Esophagus squamous epithelium (tissue), 5 donors: ENCODE measurements at places on chromosomes 2 and 18.

GRCh38 chr18:37575646-37576045 is 10.0 kb upstream of the CELF4 start:
- no peak for DNase-seq

DNA sequence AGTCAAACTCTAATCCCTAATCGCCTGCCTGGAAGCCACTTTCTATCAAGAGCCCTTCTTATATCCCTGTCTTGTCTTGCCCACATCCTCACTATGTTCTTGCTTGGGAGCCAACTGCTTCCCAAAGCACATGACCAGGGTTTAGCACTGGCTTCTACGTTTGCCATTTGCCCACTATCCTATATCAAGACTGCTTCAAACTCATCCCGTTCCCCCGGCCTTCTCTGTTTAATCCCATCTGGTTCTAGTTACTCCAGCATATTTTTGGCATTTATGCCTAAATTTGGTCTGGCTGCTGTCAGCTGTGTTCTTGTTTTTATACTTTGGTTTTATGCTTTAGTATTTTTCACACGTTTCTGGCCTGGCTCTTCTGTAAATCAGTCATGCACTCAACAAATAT is 40.2 kb downstream of the POLR1A start:
- no peak for DNase-seq

- no peak for DNase-seq
Observed at GRCh38 chr18:50775726-50776125, 44.1 kb downstream of the MRO start.

- no peak for DNase-seq
Observed at GRCh38 chr2:67985586-67985985, 77.2 kb downstream of the C1D start.

- no peak for DNase-seq
Observed at GRCh38 chr2:206004004-206004693, 81.8 kb downstream of the INO80D start.

GRCh38 chr2:186590350-186590758 is 498 bp downstream of the ITGAV start:
- DNase-seq = no peak

DNA sequence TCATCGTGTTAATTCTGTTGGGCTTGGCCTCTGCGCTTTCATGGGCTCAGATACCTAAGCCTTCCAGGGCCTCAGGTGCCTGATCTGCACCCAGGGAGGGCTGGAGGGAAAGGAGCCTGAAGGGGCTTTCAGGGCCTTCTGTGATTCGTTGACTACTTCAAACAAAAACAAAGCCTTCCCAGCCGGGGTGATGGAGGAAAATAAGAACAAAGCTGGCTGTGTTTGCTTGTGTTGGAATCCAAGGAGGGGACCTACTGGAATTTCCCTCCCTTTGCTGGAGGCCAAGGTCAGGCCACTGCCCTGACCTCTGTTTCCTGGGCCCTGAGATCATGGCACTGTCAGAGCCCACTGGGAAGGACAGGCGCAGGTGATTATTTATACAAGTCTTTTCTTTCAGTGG is 135.3 kb downstream of the KLHL29 start:
- DNase-seq = no peak

DNA sequence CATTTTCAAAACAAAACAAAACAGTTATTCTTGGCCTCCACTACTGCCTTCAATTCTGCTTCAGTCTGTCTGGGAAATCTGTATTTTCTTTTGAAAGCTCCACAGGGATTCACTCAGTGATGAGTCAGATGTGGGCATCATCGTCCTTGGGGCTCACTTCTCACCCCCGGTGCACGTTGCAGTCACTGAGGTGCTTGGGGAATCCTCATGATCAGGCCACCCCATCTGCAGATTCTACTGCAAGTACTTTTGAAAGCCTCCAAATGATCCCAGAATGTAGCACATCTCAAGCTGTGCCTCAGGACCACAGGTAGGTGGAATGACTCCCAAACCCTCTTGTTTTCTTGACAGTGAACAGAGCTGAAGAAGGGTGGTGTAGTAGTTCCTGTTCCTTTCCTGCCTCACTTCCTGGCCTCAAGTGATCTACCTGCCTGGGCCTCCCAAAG is 34.3 kb downstream of the LPIN2 start:
- no peak for DNase-seq

DNA sequence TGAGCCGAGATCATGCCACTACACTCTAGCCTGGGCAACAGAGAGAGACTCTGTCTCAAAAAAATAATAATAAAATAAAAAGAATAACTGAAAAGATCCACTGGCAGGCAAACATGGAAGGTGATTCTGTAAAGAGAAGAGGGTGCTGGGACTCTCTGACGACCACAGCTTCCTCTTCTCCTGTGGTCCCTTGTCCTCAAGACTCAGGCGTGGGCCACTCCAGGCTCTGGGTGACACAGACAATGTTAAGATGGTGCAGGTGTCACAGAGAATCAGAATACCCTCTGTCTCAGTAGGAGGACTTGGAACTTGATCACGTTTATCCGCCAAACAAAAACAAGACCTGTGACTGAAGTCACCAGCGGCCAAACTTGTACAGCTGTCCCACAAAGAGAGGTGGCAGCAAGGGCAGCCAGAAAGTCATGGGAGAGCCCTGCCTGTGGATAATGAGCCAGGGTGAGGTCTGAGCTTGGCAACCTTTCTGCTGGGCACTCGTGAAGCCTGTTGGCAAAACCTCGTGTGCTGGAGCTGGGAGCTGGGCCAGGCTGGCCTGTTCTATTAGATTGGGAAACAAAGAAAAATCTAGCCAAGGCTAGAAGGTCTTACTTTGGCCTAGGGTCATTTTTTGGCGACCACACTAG is 76.4 kb upstream of the ITGA6 start:
- DNase-seq = no peak

GRCh38 chr2:69459936-69460335 is 22.7 kb upstream of the NFU1 start:
- no peak for DNase-seq

DNA sequence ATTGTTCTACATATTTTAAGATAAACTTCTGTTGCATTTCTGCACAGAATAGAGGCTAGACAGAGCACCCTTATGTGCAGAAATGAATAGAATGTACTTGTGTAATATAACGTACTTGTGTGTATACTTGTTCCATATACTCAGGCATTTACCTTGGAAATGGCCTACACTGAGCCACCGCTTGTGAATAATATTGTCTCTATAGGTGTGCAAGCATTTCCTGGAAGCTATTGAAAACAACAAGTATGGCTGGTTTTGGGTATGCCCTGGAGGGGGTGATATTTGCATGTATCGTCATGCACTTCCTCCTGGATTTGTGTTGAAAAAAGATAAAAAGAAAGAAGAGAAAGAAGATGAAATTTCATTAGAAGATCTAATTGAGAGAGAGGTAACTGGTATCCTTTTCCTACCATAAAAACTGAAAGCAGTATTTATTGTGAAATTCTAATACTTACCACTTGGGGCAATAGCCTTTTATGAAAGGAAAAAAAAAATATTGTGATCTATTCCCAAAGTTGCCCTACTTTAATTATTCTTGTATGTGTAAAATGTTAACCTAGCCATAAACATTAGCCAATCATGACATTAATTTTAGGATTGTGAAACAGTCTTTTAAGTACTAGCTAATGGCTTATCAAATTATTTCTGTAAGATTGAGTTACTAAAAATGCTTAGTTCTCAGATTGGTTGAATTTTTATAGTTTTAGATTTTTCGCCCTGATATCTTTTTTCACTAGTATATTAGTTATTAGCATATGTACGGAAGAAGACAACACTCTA is 18.0 kb downstream of the ZC3H15 start:
- DNase-seq = no peak

DNA sequence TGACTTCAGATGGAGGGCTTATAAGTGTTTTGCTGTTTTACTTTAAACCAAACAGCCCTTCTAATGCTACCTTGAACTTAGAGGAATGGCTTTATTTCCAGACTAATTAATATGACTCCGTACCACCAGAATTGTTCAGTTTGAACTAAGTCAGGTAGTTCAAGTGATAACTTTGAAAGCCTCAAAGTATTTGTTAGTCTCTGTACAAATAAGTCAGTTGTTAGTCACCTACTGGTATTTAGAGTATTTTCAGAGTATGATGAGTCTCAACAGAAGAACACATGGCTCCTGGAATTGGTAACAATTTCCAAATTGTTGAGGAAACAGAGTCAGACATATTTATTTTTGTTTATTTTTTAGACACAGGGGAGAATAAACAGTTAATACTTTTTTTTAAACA is 381.8 kb upstream of the NRXN1 start:
- no peak for DNase-seq

GRCh38 chr2:20616341-20616871 is 34.5 kb downstream of the HS1BP3 start:
- no peak for DNase-seq

GRCh38 chr2:29718076-29718686 is 203.2 kb downstream of the ALK start:
- DNase-seq = no peak

DNA sequence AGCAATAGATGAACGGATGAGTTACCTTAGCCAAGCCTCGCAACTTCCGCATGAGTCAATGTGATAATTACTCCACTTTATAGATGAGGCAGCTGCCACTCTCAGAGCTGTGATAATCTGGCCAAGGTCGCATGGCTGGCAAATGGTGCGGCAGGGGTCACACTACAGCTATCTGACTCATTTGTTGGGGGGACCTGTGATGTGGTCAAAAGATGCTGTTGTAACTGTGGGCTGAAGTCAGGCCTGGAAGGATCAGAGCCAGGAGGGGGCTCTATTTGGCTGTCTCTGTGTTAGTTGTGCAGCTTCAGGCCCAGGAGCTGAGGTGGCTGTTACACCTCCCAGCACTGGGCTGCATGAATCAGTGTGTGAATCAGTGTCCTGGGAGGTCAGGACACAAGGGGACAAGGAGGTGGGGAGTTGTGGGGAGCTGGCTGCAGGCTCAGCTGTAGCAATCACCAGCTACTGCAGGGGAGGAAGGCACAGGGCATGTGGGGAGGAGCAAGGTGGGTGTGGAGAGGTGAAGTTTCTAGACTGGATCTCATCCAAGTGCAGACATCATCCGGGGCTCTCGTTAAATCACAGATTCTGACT is 33.1 kb downstream of the NGEF start:
- DNase-seq = no peak

GRCh38 chr2:16526193-16526592 is 139.4 kb downstream of the CYRIA start:
- DNase-seq = no peak

- no peak for DNase-seq
Observed at GRCh38 chr2:241629762-241630435, 7.1 kb downstream of the THAP4 start.

- no peak for DNase-seq
Observed at GRCh38 chr2:97816411-97816810, 103.0 kb downstream of the ZAP70 start.

GRCh38 chr2:54106631-54107454 is 8.6 kb upstream of the ACYP2 start:
- no peak for DNase-seq

DNA sequence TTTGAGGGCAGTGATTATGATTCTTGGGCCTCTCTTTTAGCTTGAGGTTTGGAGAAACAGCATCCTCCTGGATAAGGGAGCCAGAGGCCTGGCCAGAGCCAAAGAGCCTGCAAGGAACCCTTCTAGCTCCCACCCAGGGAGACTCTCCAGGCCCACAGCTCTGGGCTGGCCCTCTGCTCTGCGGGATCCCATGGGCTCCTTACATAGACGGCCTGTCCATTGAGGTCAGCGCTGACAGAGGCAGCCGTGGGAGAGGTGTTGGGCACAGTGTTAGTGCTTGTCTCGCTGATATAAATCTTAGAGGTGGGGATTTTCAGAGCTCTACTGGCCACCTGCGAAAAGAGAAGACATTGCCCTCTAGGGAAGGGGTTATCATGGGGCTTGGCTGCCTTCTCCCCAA is 67.2 kb downstream of the XDH start:
- DNase-seq = no peak

- no peak for DNase-seq
Observed at GRCh38 chr2:24163186-24163585, 11.7 kb upstream of the FAM228A start.

DNA sequence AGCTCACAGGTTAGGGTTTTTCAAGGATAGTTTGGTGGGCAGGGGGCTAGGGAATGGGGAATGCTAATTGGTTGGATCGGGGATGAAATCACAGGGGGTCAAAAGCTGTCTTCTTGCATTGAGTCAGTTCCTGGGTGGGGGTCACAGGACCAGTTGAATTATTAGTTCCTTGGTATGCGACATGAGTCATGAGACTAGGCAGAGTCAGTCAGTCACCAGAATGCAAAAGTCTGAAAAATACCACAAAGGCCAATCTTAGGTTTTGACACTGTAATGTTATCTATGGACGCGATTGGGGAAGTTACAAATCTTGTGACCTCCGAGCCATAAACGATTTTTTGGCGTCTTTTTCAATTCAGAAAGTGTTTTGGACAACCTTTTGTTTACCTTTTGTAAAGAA is 101.2 kb downstream of the ZNF519 start:
- DNase-seq = no peak
